ENCODE measurements at places on chromosomes 7 and 10.

DNA sequence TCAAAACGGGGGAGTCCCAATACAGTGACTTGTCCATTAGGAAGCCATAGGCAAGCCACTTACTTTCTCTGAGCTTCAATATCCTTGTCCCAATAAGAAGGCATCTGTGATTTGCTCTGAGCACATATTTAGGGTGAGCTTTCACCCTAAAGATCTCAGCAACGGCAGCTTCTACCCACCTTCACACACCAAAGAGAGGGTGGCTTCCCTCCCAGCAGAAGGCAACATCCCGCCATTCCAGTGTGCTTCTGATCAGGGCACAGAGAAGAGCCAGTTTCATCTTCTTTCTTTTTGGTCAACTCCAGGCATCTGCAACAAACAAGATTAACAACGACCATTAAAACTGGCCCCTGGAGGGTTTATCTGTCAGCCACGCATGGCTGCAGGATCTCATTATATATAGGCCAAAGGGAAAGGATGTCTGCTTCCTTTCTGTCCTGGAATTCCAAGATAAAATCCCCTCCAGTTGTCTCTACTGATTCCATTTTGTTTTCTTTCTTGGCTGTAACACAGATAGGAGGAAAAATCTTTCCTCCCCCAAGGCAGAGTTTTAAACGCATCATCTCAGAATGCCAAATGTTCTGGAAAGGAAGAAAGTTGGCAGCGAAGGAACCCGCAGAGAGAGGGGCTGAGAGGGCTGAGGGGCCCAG lies 491 bp upstream of the SH2D4B start:
- no peak for ATAC-seq

DNA sequence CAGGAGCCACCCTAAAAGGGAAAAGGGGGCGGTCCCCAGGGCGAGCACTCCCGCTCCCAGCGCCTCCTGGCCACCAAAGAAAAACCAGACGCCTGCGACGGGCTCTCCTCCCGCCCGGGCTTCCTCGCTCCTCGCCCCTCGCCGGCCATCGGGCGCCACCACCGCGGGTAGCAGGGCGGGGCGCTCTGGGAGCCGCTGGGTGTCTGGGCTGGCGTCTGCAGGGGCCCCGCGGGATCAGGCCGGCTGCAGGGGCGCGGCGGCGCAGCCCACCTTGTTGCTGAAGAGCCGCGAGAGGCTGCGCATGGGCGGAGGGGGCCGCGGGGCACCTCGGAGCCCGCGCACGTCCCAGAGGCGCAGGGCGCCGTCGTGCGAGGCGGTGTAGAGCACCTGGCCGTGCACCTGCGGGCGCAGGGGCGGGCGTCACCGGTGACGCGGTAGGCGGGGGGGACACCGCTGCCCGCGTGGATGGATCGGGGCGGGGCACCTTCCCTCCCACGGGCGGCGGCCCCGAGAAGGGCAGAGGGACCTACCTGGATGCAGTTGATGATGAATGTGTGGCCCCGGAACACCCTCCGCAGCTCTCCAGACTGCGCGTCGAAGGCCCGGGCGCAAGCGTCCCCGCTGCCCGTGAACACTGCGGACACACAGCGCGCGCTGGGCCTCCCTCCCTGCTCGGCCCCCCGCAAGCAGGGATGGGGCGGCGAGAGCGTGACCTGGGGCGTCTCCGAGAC lies 28.3 kb downstream of the WDR86 start:
- no peak for ATAC-seq

DNA sequence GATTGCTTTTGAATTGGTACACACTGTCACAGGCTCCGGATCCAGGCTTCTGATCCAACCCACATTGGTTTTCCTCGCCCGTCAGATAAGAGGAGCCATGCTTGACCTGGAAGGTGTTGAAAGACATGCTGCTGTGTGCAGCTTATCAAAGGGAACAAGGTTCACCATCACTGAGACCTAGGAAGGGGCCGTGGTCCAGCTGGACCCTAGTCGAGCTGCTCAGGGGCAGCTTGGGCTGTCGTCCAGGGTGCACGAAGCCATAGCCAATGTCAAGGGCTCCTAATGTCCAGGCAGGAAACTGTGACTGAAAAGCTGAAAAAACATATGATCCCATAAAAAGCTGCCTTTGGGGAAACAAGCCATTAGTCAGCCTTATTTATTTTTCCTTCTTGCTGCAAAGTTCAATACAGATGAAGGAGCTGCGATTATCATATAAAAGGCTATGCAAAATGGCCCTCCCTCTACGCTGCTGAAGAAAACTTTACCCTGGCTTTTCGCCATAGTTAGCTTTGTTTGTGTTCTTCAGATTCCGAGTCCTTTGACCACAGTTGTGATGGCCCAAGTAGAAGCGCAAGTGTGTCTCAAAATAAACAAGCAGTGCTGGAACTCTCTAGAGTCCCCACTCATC lies 118.0 kb downstream of the CREB5 start:
- ATAC-seq: no peak

DNA sequence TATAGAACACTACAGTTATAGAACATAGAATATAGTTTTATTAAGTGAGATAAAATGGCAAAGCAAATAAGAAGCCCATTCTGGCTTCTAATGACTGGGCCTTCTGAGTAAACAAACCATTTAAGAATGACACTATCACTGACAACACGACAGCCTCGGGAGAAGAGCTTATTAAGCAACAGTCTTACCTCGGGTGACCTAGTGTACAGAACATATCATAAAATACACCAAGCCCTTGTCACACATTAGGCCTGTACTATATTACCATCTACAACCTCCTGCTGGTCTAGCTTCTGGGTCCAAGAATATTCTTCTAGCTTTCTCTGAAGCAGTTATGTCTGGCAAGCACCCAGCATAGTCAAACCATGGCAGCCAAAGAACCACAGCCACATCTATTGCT lies 32.0 kb downstream of the CCDC186 start:
- no peak for ATAC-seq

GRCh38 chr10:3853547-3854303 lies 68.7 kb upstream of the KLF6 start:
- ATAC-seq: no peak

DNA sequence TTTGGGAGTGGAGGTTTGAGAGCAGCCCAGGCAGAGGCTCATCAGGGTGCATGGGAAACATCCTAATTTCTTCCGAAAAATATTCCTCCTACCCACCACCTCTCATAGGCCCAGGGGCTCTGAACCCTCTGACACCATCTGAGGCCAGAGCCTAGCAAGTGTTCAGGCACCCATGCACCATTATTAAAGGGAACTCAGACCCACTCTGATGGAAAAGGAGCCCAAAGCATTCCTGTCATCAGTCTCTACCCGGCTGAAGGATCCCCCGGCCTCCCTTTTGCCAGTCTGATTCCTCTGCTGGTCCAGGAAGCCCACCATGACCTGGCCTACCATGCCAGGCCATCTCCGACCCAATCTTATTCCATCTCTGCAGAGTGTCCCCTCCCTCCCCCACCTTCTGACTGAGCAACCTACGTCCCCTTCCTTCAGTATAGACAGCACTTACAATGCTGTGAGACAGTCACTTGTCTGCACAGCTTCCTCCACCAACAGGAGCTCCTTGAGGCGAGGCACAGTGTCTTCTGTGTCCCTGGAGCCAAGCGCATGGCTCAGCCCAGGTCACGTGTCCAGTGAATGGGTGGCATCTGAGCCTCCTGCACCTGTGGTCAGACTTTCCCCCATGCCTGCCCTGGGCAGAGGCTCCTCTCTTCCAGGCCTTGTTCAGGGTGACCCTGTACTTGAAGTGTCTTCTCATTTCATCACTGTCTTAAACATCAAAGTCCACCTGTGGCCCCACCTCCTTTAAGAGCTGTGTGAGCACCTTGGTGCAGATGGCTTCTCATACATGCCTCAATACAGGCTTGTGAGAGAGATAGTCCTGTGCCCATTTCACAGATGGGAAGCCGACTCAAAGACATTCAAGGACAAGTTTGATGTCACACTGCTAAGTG lies 889 bp upstream of the GPR15LG start:
- no peak for ATAC-seq

DNA sequence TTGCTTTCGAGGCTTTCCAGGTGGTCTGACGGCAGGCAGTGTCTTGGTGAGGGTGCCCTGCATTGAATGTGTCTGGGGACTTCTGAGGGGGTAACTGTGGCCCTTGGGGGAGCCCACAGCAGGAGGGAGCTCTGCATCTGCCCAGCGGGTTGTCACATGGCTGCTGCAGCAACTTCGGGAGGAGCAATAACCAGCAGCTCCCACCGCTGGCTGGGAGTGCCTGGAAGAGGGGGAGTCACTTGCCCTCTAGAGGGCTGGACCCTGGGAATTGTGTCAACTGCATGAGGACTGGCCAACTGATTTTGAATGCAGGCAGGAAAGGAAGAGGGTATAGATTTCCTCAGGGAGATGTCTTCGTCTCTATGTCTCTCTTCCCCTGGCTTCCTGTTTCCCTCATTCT lies 26.4 kb downstream of the C10orf120 start:
- ATAC-seq: no peak

GRCh38 chr10:132665946-132666704 lies 119.8 kb downstream of the NKX6-2 start:
- peak; percentile 32 for ATAC-seq

DNA sequence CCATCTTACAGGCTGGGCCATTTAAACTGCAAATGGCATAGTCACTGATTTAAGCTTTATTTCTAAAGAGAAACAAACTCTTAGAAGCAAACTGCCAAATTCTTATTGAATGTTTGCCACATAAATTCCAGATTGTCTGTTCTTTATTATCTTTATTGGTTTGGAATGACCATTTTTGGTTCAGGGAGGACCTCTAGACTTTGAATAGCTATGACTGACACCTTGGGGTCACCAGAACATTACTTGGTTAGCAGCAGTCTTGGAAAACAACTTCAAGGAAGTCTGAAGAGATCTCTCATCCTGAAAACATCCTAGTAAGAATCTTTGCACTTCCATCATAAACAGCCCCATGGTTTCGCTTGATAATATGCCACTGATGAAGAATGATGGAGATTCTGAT lies 197.1 kb downstream of the SUGCT start:
- ATAC-seq: peak; percentile 14

DNA sequence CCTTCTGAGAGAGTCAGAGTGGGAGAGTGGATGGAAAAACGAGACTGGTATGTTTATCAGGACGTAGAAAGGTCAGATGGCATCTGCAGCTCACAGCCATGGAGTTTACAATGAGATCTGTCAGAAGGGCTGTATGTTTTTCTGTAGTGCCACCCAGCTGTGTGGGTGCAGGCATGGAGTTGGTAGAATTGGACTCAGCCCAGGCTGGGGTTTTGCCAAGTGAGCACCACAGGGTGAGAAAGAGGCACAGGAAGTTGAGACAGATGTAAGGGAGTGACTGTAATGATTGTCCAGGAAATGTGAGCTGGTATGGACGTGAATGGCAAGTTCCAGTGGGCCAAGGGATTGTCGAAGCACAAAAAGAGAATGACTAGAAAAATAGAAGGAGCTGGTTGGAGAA lies 9.1 kb upstream of the ZYX start:
- ATAC-seq: peak; percentile 11

- ATAC-seq: peak; percentile 93
These were observed 438 bp downstream of the BCL7B start for GRCh38 chr7:73557108-73557396.

DNA sequence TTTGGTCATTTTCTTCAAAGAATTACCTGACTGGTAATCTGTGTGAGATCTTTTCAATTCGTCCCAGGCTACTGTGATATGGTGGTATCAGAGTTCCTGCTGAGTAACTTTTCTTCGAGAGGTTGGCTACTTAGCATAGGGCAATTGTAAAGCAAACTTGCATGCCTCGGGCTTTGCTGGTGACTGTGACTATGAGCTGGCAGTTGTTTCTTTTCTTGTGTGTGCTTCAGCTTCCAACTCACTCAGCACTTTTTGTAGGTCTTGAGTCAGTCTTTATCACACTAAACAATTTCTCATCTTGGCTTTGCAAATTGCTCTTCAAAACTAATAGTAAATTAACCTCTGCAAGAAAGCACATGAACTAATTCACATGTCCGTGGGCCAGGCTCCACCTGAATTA lies 44.3 kb downstream of the PRR15 start:
- ATAC-seq: peak; percentile 3

DNA sequence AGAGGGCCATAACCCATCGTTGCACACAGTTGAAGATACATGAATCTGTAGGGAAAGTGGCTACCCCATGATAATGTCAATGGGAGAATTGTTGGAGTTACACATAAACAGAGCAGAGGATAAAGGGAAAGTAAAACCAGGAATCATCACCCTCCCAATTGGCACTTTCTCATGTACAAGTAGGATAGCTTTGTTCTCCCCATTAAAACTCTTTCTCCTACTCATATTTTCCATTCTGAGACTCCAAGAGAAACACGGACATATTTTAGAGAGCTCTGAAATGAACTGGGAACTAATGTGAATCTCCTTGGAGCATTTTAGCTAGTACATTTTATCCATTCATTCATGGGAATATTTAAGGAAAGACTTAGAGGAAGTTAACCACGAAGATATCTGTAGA lies 17.2 kb upstream of the LRRC17 start:
- no peak for ATAC-seq

DNA sequence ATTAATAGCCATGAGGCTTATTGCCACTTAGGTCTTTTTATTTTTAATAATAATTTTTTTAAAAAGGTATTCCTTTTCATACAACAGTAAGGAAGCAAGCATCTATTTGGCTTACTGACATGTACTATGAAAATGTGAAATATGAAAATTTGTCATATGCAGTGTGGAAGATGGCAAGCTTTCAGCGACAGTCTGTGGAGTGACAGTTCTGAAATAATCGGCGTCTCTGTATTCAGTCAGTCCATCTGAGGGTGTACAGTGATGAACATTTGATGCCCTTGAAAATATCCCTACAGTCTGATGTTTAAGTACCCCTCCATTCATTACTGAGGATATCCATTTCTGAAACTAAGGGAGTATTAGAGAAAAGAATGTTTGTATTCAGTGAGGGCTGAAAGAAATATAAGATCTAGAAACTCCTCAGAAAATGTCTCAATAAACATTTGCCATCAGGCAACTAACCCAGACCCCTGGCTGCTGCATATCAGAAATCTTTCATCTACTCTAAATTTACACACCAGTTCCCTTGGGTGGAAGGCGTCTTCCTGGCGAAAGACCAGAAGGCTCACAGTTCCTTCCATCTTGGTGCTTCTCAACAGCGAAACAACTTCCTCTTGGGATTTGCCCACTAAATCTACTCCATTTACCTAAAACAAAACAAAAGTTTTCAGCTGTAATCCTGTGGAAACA lies 440.6 kb downstream of the PARD3 start:
- ATAC-seq: no peak

- ATAC-seq: peak; percentile 11
These were observed 166.8 kb upstream of the HABP2 start for GRCh38 chr10:113386005-113386404.

DNA sequence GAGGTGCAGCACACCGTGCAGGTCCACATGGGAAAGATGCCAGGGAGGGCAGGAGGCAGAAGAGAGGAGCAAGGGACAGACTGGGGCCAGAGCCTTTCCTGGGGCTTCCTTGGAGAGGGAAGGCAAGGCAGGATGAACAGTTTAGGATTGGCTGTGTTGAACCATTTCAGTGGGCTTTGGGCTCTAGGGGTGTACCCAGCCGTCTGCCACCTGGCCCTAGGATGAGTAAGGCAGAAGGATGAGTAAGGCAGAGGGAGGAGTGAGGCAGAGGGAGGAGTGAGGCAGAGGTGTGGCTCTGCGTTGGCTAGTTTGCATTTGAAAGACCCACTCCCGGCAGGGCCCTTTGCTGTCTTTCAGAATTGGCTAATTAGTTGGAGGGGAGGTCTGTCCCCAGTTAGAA lies 31.5 kb upstream of the PRF1 start:
- ATAC-seq: no peak
